Right hindlimb (tissue), 1 donor: ENCODE measurements at places on chromosomes 3 and 15.

DNA sequence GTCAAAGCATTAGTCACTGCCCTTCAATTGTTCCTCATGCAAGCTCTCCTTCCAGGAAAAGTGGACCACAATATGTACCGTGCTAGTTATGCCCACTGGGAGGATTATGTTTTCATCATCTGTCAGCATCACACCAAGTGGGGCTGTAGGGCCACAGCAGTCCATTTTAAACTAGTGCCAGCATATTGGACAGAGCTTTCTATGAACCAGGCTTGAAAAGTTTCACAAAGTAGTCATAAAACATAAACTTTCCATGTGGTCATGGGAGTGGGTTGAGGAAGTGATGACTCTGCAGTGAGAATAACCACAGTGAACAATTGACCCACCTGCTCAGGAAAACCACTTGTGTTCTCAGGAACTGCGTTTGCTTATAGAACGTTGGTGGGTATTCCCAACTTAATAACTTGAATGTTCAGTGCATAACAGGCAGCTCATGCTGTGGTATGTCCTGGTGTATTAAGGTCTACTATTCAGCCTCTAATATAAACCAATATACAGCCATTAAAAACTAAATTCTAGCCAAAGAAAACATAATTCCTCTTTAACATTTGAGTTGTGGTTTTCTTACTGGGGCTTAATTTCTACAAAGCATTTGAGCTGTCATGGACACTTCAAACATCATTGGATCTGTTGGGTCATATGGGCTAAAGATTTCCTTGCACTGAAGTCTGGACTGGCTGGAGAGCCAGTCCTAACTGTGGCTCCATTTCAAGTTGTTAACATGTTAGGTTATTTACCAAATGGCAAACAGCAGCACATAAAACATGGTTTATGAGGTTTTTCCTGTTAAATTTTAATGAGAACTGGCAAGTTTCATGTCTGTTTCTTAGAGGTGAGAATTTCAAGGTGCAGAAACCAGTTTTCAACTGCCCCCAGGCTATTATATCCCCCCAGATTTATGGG lies 274.1 kb downstream of the OTOL1 start:
- no peak for DNase-seq

DNA sequence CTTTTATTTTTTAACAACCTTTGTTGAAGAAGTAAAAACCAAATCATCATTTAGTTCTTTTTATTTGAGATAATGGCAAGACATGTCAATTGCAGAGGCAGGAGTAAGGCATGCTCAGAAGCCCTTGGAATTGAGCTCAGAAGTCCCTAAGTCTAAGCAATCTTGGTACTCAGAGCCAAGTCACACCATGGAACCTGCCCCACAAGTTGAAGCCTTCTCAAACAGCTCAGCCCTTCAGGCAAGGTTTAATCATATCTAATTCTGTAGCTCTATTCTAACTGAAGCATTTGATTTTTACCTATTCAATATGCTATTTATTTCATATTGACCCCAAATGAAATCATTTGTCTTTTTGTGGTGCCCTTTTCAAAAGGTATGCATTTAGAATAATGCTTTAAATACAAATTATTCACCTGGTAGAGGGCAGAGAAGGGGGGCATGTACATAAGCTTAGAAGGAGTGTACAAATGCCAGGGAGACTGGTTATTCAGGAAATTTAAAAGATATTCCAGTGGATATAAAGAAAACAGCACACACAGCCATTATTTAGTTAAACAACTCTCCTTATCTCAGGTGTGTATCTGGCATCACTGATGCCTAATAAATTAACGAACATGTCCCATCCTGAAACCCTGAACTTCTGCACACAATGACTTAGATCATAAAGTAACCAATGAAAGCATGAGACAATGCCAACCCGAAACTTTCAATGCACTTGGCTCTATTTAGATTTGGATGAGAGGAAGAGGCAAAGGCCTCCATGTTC lies 26.2 kb upstream of the TOP2B start:
- no peak for DNase-seq

DNA sequence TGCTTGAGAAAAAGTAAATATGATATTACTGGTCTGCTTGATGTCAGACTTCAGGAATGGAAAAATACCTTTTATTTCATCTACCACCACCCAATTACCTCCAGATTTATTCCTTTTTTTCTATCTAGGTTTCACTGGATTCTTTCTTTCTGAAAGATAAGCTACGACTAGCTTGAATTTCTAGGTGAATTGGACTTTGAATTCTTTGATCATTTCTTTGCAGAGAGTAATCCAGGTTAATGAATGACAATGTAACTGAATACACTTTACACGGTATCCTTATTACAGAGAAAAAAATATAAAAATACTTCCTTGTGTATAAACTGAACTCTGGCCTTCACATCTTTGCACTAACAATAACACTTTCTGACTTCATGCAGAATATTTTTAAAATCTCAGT lies 59.5 kb upstream of the TRPC1 start:
- DNase-seq: no peak

GRCh38 chr15:69194025-69194827 lies 33.8 kb downstream of the GLCE start:
- no peak for DNase-seq
